ENCODE measurements at places on chromosomes 5 and 9.

GRCh38 chr5:73540192-73540591 lies 25.2 kb downstream of the ANKRA2 start:
- DNase-seq = no peak

- no peak for DNase-seq
Observed at GRCh38 chr9:114790521-114790920, 15.3 kb downstream of the TNFSF15 start.

DNA sequence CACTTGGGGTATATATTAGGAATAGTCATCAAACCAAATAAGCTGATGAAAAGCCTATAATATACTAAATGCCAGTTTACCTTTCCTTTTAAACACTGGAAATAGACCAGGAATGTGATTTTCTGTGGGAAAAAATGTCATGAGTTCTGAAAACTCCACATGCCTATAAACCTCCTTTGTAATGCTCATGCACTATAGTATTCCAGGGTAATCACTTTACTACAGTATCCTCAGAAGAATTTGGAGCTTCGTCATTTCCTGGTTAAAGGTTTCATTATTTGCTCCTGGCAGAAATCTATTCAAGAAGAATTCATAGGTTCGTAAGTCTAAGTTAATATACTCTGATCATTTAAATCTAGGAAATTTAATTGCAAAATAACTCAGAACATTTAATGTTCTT lies 1076.7 kb upstream of the DMAC1 start:
- no peak for DNase-seq

- no peak for DNase-seq
Observed at GRCh38 chr9:132585954-132586829, 3.8 kb downstream of the BARHL1 start.

- DNase-seq = peak; percentile 37
Observed at GRCh38 chr5:6377905-6378765, at the start of gene MED10. Gene MED10 (minus strand): TSS chr5:6378547. CDS start chr5:6378483, 64 bp downstream.

- DNase-seq = no peak
Observed at GRCh38 chr5:62263401-62263800, 42.6 kb upstream of the KIF2A start.

GRCh38 chr5:73317523-73317922 lies 131.1 kb downstream of the FOXD1 start:
- no peak for DNase-seq

- no peak for DNase-seq
Observed at GRCh38 chr5:168798065-168799023, 219.2 kb upstream of the PANK3 start.

GRCh38 chr9:6123416-6123815 lies 92.2 kb upstream of the IL33 start:
- no peak for DNase-seq

GRCh38 chr5:80620211-80620610 lies 34.2 kb upstream of the MSH3 start:
- DNase-seq = no peak

- DNase-seq = no peak
Observed at GRCh38 chr5:20114526-20114925, 126.5 kb upstream of the CDH18 start.

- peak; percentile 83 for DNase-seq
Observed at GRCh38 chr5:73205305-73205704, 32.3 kb downstream of the TMEM174 start.

- no peak for DNase-seq
Observed at GRCh38 chr9:1120500-1121165, 70.5 kb downstream of the DMRT2 start.

- DNase-seq = no peak
Observed at GRCh38 chr9:101487443-101487840, 46.2 kb upstream of the RNF20 start.

DNA sequence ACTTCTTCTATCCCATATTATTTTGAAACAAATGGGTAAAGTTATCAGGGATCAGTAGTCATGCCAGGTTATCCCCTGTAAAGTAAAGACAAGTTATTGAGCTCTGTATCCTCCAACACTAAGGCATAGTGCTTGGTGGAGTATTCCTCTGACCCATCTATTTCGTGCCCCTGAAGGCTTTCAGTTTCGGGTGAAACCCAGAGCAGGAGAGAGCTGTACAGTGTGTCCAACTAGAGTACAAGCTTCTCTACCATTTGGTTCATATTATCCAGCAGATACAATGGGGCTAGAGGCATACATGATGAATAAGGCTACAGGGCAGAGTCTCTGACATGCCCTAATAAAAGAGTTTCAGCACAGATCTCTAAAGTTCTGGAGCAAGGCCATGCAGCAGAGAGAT lies 3.2 kb upstream of the SLC22A4 start:
- DNase-seq = no peak
